ENCODE measurements at places on chromosomes 5 and 9.

DNA sequence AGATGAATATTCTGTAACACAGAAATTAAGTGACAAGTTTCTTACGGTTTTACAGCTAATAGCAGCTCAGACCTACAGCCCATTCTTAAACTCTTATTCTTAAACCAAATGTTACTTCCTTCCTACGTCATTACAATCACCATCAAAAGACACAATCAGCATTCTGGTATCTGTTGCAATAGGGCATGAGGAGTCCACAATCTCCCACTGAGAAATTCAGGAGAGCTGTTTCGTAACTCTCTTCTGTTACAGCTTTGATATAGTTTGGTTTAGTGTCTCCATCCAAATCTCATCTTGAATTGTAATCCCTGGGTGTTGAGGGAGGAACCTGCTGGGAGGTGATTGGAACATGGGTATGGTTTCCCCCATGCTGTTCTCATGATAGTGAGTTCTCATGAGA is 163.4 kb downstream of the GAS1 start:
- no peak for DNase-seq

GRCh38 chr5:98997000-98997399 is 68.2 kb upstream of the CHD1 start:
- no peak for DNase-seq

DNA sequence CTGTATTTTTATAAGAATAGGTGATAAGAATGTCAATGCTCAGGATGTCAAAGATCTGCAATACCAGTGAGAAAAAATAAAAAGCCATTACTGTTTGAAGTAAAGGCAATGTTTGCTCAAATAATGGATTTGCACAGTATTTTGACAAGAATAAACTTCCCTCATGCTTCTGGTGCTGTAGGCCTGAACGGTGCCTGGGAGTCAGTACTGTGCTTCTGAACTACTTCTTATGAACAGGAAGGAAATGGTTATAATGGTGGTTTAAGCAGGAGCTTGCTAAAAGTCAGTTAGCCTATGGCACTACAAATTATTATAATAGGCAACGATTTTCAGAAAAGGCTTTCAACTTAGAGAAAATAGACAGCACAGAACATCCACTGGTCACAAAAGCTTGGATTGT is 548.3 kb upstream of the CDH18 start:
- DNase-seq = no peak

GRCh38 chr9:105859428-105860091 is 165.2 kb downstream of the TMEM38B start:
- DNase-seq = no peak

GRCh38 chr5:113652161-113652560 is 138.7 kb downstream of the YTHDC2 start:
- no peak for DNase-seq

GRCh38 chr5:159210846-159211245 is 1.5 kb upstream of the RNF145 start:
- no peak for DNase-seq

GRCh38 chr5:168528521-168529373 is at the start of gene FBLL1:
Gene FBLL1, plus strand, starts transcription at chr5:168529305. Its CDS starts 200 bp downstream, at chr5:168529505.
- peak; percentile 13 for DNase-seq

Measured in activated CD4-positive, alpha-beta T cell treated with anti-CD3 and anti-CD28 coated beads, Interleukin-2, Interleukin-6, amounts not matched to agents 100 ng/mL and 50 ng/mL, durations not matched to agents 16 hours and 8 hours (primary cell).